ENCODE measurements at places on chromosomes 4 and X.

GRCh38 chr4:39435659-39436563 is 22.8 kb downstream of the RPL9 start:
- no peak for DNase-seq

DNA sequence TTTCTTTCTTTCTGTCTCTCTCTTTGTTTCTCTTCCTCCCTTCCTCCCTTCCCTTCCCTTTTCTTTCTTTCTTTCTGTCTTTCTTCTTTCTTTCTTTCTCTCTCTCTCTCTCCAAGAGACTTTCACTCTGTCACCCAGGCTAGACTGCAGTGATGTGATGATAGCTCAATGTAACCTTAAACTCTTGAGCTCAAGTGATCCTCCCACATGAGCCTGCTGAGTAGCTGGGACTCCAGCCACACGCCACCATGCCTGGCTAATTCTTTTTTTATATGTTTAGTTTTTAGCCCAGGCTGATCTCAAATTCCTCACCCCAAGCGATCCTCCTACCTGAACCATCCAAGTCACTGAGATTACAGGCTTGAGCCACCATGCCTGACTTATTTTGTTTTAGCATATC is 64.3 kb upstream of the EMCN start:
- DNase-seq, result no peak

DNA sequence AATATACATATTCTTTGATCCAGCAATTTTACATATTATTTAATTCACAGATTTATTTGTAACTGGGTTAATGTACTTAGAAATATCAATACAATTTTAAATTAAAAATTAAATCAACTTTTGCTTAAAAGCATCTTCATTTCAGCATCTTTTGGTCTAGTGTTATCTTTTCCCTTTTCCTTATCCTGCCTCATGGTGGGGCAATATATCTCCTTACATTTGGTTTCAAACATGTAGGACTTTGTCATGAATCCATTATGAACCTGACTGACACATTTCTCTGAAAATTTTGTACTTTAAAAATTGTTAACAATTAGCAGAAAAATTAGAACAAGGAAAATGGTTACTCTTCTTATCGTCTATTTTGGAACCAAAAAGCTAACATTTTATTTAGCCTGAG is 42.8 kb upstream of the ANK2 start:
- no peak for DNase-seq

- DNase-seq, result no peak
Observed at GRCh38 chr4:82775243-82775642, 23.4 kb downstream of the SCD5 start.

- DNase-seq, result no peak
Observed at GRCh38 chr4:139844057-139844456, 178.4 kb downstream of the MGST2 start.

DNA sequence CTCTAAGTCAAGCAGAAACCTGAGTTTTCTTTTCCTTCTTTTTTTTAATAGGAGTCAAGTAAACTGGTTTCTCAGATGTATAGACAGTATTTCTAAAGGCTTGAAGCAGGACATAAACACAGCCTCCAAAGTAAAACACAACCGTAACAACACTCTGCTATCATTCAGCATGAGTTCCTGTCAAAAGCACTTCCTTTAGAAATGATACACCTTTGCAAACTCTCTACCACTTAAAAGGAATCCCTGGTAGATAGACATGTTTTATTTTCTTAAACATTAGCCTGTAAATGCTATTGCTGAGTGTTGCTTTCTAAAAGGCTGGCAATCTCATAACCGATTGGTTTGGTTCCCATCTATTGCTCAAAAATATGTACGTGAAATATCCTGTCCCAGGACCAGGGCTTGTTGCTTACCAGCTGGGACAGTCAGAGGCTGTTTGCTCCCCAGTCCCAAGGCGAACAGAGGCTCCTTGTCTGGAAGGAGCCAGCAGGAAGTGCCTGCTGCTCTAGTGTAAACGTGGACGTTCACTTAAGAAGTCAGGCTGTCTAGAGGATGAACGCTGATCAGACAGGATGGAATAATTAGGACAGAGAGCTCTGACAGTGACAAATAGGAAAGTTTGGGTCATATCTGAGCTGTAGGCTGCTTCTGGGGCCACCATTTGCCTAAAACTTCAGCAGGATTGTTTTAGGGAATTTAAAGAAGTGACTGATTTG is 173.9 kb upstream of the KLF3 start:
- DNase-seq, result no peak

DNA sequence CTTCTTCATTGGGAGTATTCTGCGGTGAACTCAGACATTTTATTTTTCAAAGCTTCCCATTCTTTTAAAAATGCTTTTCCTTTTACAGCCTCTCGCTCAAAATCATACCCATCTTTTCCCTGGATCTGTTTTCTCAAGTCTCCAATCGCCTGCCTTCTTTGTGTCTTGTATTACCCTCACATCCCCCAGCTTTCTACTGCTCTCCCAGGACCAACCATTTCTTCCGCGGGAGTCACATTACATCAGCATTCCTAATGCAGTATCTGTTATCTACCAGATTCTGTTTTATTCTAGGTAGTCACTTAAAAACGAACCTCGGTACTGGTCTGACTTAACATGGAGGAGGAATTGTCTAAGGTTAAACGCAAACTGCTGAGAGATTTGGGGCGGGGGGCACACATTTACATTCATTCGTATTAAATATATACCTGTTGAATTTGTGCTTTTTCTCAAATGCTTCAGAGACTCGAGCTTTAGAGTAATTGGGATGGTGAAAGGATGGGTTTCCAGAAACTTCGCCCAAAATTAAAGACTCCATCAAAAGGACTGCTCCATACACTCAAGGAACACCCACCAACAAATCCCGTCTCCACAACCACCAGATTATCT is 493 bp upstream of the UCHL1 start:
- no peak for DNase-seq

DNA sequence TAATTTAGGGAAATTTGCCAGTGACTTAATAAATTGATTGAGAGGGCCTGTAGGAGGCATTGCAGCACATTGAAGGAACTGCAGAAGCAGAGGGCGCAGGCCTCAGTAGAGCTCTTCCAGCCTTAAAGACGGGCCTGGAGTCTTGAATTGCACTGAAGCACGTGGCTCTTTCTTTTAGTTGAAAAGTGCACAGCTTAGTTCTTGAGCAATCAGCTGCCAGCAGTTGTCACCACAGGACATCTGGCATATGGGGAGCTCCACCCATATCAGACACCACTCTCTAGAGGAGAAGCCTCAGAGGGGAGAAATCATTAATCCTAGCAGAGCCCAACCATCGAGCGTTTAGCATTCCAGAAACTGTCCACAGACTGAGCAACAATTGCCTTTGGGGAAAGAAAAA is 16.0 kb upstream of the FGF16 start:
- DNase-seq, result peak; percentile 61

- DNase-seq, result no peak
Observed at GRCh38 chr4:184328022-184328736, 110.5 kb upstream of the ENPP6 start.

- no peak for DNase-seq
Observed at GRCh38 chr4:186485150-186485549, 70.2 kb downstream of the MTNR1A start.

DNA sequence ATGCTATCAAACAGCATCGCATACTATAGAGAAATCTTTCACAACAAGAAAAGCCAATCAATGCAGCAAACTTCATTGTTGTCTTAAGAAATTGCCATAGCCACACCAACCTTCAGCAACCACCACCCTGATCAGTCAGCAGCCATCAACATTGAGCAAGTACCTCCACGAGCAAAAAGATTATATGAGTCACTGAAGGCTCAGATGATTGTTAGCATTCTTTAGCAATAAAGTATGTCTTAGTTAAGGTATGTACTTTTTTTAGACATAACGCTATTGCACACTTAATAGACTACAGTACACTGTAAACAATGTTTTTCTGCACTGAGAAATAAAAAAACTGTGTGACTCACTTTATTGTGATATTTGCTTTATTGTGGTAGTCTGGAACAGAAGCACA is 37.8 kb upstream of the FUNDC1 start:
- DNase-seq, result peak; percentile 61

- no peak for DNase-seq
Observed at GRCh38 chr4:159010100-159010499, 92.8 kb upstream of the RAPGEF2 start.

DNA sequence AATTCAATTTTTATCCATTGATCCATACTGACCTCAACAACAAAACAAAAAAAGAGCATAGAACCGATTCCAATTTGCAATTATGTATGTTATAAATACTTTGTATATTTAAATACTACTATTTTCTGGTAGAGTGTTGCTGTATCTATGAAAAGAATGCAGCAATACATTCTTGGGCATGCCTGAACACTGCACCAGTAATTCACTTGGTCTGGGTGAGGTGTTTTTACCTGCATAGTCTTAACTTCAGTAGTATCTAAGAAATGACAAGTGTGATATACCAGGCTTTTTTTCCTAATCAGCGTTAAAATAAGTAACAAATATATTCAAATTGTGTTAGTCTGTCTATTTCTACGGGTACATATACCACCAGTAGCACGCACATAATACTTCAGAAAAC is 120.2 kb downstream of the KLHL13 start:
- no peak for DNase-seq

DNA sequence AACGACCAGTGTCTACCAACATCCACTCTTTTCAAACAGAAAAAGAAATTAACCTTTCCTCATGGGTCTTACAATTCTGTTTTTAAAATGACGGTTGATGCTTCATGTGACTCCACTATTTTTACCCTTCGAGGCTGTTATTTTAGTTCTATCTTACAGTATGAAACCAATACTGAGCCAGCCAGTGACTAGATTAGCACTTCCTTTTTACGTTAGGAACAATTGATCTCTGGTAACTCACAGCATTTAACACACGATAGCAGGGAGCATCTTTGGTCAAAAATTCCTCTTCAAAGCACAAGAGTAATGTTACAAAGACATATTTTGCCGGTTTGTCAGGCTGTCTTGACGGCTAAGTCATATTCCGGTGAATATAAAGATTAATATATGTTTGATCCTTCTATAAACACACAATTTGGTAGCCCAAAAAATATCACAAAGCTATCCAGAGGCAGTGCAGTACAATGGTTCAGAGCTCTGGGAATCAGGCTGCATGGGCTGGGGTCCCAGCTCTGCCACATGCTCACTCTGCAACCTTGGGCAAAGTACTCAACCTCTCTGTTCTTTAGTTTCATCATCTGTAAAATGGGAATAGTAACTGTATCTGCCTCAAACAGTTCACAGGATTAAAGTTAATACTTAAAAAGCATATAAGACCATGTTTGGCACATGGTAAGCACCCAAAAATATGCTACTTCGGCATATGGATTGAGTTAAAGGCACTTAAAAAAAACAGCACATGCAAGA is 62.9 kb upstream of the TXK start:
- DNase-seq, result no peak

- no peak for DNase-seq
Observed at GRCh38 chr4:88880501-88881226, 176.3 kb downstream of the FAM13A start.

DNA sequence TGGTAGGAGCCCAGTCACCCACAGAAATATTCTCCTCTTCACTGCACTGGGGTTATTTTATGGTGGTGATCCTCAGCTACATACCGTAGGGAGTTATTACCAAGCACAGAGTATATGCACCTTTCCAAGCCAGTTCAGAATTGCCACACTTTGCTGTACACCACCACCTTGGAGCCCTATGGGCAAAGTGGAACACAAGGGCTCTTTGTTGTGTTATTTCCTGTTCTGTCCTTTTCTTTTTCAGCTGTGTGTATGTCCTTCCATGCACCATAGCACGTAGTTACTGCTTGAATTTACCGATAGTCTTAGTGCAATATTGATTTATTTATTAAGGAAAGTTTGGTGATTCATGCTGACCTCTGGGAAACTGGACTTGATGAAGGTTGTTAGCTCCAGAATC is 8.3 kb downstream of the RNF128 start:
- no peak for DNase-seq

GRCh38 chr4:153117554-153117953 is 86.7 kb upstream of the TRIM2 start:
- no peak for DNase-seq

DNA sequence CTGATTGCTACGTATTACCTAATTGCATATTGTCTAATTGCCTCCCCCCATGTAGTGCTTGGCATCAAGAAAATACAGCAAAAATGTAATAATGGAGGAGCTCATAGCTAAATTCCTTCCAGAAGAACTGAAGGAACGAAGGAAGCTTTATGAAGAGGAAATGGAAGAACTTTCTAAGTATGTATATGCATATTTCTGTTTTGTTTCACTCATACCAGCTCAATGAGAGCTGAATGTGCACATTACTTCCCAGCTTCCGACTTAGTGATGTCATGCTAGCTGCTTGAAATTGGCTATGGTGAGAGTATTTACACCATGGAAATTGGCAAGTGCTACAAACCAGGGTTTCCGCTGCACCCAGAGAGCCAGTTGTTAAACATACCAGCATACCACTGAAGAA is 34.7 kb downstream of the LONRF3 start:
- no peak for DNase-seq

GRCh38 chrX:120672389-120672788 is 42.5 kb upstream of the C1GALT1C1 start:
- DNase-seq, result peak; percentile 64

GRCh38 chr4:24798036-24798610 is 2.8 kb downstream of the SOD3 start:
- no peak for DNase-seq

DNA sequence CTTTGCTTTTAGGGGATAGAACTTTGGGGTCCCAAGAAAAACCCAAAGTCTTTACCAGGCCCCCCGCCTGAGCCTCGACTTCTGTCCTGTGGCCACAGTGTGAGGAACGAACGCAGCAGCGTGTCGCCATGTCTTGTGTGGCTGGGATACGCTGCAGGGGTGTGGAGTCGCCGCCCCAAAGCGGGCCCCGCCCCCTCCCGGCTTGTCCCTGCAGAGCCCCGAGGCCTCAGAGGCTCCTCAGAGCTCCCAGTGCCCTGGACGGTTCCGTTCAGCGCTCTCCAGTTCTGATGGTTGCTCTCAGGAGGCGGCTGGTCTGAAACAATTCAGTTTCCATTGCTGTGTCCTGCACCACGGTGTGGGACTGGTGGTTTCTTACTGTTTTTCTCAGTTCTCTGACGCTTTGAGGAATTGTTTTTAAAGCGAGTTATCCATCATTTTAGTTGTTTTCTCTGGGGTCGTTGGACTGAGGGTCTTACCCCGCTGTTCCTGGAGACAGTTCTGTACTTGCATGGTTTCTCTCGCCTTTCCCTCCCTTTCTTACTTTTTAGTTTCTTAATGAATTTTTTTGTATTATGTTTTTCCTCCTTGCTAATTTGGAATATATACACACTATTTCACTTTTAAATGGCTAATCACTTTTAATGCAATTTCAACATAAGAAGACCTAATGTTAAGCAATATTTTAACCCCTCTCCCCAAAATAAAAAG is 1.6 kb upstream of the IDUA start:
- no peak for DNase-seq

GRCh38 chr4:165810726-165811125 is 62.3 kb upstream of the TLL1 start:
- no peak for DNase-seq

- DNase-seq, result no peak
Observed at GRCh38 chr4:121990489-121990888, 38.6 kb upstream of the TRPC3 start.

DNA sequence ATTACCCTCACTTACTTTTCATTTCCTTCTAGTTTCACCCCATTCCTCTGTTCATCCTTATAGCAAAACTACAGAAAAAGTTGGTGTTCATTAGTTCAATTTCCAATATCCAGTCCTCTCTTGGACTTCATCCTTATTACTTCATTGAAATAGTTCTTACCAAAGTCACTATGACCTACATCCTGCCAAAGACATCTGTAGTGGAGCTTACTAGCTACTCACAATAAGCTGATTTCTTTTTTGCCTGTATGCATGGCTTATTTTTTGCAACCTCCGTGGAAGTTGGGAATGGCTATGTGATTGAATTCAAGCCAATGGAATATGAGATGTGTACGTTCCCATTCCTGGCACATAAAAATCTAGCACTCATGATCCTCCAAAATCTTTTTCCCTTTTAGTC is 4.6 kb upstream of the CDKL2 start:
- DNase-seq, result no peak
